A549 treated with CORT108297 at 1 μM for 4 hours (cell line): ENCODE measurements at places on chromosomes 7 and 10. TPM values are rescaled to one million over a fixed set of nuclear protein-coding genes. Genes with fewer than 3 reads are reported as not detected.

ASAH2 gene
- 0.87 to 4.2 TPM (median 2.7 TPM) in 5 replicates for total RNA-seq

CD36 gene
- 0.03 to 0.17 TPM (median 0.07 TPM) in 4 of 5 replicates, not detected in the other for total RNA-seq

AGAP6 gene
- 7.7 to 10.0 TPM (median 9.3 TPM) in 5 replicates for total RNA-seq

DYNC1I1 gene
- total RNA-seq, result 0.05 to 0.24 TPM (median 0.16 TPM) in 5 replicates

DIP2C gene
- total RNA-seq, result 6.7 to 11.1 TPM (median 9.4 TPM) in 5 replicates

NAT16 gene
- 0.10 to 0.17 TPM (median 0.14 TPM) in 5 replicates for total RNA-seq
